Hematopoietic multipotent progenitor cell treated with erythropoietin and hydrocortisone succinate and interleukin-3 and kit ligand, for 15 days (in vitro differentiated cells): ENCODE measurements at places on chromosomes 7 and 10.

DNA sequence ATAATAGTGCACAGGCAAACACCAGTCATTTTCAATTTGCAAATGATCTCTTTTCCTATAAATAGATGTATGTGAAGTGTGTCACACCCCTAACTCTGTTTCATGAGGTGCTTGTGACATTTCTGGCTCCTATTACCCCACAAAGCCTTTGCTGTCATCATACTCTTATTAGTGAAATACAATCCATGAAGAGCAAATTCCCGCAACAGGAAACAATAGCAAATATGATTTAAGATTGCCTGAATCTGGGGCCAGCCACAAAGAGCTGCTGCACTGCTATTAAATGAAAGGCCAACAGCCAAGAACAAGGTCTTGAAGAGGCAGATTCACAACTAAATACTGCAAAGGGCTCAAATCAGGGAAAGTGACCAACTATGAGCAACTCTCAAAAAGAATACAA, 96.3 kb upstream of the CAV2 start:
- DNase-seq = no peak

DNA sequence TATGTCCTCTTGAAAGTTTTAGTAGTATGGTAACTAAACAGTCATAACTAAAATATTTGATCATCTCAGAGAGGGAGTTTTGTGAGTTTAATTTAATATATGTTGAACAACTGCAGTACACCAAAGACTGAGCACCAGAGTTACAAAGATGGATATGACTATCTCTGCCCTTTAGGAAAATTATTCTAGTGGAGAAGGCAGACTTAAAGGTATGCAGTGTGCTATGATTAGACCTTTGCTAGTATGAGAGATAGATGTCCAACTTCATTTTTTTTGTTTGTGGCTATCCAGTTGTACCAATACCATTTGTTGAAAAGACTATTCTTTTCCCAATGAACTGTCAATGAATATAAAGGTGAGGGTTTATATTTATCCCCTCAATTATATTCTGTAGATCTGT, 33.4 kb downstream of the AKAP9 start:
- no peak for DNase-seq

DNA sequence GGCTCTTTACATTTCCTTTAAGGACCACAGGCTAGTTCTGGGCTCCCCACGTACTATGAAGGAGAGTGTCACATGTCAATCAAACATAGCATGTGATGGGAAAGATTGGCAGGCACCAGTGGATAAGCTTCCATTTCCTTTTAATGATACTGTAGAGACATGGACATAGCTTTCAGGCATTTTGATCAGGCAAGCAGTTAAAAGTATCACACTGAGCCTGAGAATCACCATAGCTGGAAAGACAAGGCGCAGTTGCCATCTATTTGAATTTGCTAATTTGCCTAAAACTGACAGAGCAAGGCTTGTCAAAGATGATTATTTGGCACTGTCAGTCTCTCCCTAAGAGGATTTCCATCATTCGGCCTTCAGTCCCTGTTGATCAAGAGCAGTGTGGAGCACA, 263.4 kb upstream of the TAC1 start:
- DNase-seq = no peak

- no peak for DNase-seq
Observed at GRCh38 chr10:110641256-110641655, 2.9 kb upstream of the RBM20 start.

DNA sequence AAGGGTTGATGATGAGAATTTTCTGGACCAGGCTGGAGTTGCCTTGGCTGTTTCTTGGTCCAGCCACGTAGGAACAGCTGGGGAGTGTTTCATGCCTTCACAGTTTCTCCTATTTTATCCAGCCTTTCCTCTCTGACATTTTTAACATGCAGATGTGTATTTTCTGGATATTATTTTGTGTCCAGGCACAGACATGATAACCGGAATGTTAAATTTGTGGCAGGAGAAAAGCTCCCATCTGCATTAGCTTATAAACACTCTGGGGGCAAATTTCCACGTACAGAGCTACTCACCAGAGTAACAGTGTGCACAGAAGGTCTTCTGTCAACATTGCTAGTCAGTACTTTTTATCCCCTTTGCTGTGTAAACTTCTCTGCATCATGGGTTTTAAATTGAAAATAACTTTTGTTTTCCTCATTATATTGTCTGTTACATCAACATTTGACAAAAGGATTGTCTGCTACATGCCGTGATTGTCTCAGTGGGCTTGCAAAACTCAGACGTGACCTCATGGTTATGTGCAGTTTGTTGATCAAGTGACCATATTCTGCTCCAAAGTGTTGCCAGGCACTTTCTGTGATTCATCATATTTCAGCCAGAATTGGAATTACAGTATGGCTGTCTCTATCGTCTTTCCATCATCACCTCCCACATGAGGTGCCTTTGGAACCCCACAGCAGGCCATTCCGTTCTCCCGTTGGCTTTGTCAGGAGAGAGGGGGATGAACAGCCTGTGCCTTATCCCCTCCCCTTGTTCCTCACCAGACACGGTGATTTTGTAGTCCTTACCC, 41.4 kb downstream of the INSYN2A start:
- no peak for DNase-seq
